OCI-M1 (cell line): ENCODE measurements at places on chromosomes 16 and 17.

GRCh38 chr16:84699147-84699711 is 571 bp upstream of the USP10 start:
- DNase-seq, result peak; percentile 44

DNA sequence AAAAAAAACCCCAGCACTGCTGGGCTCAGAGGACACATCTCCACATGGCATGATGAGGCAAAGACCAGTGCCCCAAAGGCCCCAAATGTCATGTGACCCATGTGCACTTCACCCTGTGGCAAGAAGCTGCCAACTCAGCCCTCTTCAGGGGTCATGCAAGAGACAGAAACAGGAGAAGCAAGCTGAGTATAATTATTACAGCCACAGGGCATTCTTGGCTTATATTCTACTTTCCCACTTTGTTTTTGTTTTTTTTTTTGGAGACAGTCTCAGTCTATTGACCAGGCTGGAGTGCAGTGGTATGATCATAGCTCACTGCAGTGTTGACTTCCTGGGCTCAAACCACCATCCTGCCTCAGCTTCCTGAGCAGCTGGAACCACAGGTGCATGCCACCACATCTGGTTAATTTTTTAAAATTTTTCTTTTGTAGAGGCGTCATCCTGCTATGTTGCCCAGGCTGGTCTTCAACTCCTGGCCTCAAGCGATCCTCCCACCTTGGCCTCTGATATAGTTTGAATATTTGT is 32.7 kb upstream of the LITAF start:
- no peak for DNase-seq

GRCh38 chr17:680529-680928 is 34.1 kb downstream of the VPS53 start:
- no peak for DNase-seq

- DNase-seq, result peak; percentile 58
Measured at GRCh38 chr16:81036751-81037350, 1.2 kb downstream of the ATMIN start.

DNA sequence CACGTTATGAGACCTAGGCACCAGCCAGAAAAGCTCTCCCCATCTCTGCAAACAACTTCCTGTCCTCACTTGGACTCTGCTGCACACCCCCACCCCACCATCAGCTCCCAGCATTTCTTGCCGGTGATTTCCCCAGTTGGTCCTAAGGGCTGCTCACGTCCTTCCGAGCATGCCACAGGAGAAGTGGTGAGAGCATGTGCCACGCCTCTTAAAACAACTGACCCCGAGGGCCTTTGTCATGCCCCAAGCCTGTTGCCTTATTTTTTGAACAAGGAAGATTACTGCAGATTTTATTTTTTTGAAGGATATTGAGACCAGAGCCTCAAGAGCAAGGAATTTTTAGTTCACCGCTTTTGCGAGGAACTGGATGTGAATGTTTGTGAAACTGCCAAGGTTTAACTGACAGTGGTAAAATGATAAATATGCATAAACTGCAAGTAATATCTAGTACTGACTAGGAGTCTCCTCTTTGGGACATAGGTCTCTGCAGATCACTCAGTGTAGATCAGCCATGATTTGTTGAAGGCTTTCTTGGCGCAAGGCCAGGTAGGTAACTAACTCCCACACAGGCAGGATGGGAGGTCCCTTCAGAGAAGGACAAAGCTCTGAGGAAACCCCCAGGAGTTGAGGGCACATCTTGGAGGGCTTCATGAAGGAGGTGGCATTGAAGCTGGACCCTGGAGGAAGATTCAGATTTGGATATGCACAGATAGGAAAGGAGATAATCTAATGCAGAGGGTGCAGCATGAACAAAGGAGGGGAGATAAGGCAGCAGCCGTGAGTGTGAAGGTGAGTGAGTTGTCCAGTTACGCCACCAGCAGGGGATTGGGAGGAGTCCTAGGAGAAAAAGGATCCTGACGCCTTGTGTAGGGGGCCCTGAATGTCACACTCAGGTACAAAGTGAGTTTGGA is 44.7 kb downstream of the TMEM132E start:
- DNase-seq, result no peak

GRCh38 chr16:3389663-3390338 is 11.0 kb downstream of the ZSCAN32 start:
- DNase-seq, result peak; percentile 74

- no peak for DNase-seq
Measured at GRCh38 chr17:3593384-3593783, 15.8 kb downstream of the TRPV1 start.

DNA sequence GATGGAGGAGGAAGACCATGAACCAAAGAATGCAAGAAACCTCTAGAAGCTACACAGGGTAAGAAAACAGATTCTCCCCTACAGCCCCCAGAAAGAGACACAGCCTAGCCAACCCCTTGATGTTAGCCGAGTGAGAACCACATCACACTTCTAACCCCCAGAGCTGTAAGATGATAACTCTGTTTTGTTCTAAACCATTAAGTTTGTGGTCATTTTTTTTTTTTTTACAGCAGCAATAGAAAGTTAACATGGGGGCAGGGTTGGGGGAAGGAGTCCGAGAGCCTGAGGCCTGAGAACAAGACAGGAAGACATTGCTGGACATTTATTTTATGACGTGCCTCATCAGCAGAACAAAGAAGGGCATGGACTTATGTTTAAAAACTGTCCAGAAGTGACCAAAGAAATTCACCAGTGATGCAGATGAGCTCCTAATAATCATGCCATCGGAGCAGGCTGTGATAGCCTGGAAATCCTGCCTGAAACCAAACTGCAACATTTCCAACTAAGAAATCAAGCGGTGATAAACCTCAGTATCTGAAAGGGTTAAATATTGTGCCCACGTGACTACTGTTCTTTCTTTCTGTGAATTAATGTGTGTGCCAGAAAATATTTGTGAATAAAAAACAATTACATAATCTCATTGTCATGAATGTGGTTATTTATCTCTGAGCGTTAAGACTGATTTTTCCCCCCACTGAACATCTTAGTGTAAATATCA is 1.1 kb downstream of the ABCA9 start:
- DNase-seq, result no peak

- no peak for DNase-seq
Measured at GRCh38 chr16:10988879-10989278, 44.5 kb downstream of the CLEC16A start.

DNA sequence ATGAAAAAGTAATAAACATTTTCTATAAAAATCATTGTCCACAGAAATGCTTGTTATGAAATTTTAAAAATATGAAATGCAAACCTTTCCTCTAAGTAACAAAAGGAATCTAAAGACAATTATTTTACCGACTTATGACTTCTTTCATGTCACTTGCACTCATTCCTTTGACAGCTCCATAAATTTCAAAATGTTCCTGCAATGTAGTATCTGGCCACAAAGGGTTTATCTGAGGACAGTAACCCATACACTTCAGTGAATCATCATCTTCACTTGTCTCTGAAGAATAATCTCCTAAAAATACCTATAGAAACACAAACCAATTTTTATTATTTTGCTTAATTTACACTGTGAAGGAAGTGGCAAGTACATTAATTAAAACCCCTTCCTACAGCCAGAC is 25.6 kb upstream of the ABCA10 start:
- peak; percentile 54 for DNase-seq

- no peak for DNase-seq
Measured at GRCh38 chr16:71188956-71189712, 41.4 kb downstream of the HYDIN start.

DNA sequence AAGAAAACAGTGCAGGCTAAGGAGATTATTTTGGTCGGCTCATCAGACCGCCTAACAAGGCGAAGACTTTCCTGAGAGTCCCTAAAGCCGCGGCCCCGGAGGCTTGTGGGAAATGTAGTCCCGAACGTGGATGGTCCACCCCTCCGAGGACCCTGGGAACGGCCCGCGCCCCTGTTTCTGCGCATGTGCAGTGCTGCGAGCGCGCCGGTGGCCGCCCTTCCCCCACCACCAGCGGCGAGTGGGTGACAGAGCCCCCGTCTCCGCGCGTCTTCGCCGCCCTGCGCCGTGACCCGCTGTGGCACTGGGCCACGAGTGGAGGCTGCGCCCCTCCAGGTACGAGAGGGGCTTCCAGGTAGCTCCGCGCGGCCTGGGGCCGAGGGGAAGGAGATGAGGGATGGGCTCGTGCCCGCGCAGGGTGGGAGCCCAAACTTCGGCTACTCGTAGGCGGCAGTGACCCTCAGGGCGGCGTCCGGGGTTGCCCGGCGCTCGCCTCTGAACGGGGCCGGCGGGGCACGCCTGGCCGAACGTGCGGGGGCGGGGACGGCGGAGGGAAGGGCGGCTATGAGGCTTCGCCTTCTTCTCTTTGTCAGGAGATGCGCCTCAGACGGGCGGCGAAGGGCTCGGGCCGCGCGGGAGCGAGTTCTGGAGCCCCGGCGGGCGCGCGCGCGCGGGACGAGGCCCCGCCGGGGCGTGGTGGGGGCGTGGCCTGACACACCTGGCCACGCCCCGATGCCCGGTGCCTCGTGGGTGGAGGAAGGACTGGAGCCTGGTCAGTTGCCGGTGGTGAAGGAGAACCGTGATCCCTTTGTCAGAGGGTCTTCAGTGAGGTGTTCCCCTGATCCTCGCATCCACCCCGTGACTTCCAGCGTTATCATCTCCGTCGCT is at the start of gene ZFP1:
TSS of gene ZFP1 (plus strand) at position 214 of the 885 bp plus-strand sequence. CDS start 4,428 bp downstream, outside the sequence.
- DNase-seq, result peak; percentile 96

DNA sequence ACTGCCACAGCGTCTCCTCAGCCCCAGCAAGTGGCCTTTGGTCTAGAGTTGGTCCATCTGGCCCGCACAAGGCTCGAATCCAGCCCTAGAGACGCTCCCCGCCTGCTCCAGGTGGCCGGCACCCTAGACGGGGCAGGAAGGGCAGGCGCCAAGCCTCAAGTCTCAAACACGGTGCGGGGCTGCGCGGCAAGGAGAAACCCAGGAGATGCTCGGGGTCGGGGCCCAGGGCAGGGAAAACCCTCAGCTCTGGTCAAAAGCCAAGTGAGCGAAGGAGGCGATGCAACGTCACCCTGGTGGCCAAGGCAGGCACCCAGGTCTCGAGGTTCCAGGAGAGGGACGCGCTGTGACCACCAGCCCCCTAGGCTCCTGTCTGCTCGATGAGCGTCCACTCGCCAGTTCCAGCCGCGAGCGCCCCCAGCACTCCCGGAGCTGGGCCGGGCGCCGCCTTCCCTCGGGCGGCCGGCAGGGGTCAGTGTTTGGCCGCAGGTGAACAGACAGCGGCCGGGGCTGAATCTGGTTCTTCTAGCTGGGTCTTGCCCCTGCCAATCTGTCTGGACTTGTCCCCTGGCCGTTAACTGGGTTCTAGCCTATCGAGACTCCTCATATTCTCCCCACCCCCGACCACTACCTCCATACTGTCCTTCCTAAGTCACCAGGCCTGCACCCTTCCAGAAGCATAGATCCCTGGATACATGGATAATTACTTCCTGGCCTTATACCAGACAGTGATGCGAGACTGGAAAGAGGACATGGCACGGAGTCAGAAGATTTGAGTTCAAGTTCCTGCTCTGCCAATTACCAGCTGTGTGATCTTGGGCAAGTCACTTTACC is 44.0 kb downstream of the PRAC1 start:
- DNase-seq, result peak; percentile 81

GRCh38 chr17:73783945-73784603 is 139.8 kb upstream of the SDK2 start:
- no peak for DNase-seq

DNA sequence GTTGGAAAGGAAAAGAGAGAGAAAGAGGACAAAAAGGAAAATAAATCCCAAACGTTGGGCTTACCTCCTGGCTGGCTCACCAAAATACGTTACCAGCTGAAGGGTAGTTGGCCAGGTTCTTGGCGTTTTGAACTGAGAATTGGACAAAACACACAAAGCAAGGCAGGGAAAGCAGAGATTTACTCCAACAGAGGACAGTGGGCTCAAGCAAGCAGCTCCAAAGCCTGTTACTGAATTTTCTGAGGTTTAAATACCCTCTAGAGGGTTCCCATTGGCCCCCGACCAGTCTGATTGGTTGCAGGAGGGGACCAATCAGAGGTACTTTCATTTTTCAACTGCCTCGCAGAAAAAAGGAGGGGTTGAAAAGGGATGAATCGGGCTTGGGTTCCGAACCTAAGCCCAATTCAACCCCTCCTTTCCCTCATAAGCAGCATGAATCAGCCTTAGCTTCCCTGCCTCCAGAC is 55.6 kb upstream of the ALOX12 start:
- peak; percentile 92 for DNase-seq

GRCh38 chr16:54546521-54546920 is 259.9 kb upstream of the IRX3 start:
- DNase-seq, result no peak

- no peak for DNase-seq
Measured at GRCh38 chr17:76511668-76512365, 10.6 kb upstream of the RHBDF2 start.

DNA sequence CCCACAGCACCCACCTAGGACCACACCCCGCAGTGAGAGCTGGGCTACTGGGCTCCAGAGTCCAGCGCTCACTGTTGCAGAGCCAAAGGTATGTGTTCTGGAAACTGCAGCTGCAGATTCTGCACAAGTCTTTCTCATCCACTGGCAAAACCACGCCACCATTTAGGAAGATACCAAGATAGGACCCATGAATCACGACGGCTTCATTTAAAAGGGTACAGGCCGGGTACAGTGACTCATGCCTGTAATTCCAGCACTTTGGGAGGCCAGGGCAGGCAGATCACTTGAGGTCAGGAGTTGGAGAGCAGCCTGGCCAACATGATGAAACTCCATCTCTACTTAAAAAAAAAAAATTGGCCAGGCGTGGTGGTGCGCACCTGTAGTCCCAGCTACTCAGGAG is 18.8 kb downstream of the FOXF1 start:
- no peak for DNase-seq

- DNase-seq, result no peak
Measured at GRCh38 chr17:62716834-62717588, 89.5 kb downstream of the MRC2 start.

DNA sequence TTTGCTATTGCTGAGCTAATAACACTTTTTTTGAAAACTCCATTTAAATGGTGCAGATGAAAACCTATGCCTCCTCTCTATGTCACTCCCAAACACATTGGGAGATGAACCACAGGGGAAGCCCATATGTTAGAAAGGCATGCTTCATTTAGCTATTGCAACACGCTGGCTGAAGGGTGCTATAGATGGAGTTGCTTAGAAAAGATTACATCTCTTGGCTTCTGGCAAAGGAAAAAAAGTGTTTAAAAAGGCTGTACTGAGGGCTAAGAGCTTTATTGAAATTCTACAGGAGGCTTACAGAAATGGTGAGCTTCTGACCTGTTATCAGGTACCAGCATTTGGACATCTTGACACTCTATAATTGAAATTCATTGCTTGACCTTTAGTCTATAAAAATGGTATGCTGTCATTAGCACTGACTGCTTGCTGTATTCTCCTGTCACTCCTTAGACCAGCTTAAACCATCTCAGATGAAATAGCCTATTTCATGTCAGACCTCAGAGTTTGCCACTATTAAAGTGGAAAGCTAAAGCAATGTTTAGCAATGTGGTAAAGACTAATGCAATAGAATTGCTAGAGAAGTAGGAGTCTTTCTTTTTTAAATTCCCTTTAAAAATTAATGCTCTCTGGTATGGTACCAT is 503.9 kb downstream of the CDH11 start:
- peak; percentile 4 for DNase-seq
